ENCODE measurements at places on chromosomes 2 and 18.

DNA sequence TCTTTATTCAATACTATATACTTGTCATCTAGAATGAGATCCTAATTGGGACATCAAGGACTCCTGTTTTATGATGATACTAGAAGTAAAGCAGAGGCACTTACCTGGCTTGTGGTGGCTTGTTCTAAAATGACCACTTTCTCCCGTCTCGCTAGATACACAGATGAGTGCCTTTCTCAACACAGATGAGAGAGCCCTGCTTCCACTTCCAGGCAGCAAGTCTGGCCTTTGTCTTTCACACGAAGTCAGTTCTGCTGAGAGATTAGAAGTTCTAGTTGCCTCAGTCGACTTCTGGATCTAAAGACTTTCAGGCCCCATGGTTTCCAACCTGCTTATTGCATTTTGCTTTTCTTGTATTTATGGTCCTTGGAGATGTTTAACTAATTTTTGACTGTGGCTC is 70.3 kb downstream of the PPP1R1C start:
- no peak for DNase-seq

GRCh38 chr18:39053571-39053970 is 1488.0 kb upstream of the CELF4 start:
- peak; percentile 94 for DNase-seq

DNA sequence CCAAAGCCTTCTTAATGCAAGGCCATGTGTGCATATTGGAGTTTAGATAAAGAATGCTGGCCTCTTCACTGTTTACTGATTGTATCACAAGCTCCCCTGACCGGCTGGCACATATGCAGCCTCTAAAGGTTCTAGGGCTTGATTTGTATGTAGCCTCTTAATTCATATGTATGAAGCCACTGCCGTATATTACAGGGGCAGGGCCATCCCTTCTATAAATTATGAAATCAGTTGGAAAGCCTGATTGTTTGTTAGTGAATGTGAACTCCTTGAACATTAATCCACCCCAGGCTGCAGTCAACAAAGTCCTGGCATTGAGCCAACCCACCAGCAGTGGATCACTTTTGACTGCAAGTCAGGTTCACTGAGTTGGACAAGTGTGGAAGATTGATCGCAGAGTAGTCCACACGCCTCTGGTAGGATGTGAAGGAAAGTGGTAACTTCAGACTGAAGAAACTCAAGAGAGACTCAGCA is 61.6 kb upstream of the PARD3B start:
- DNase-seq: peak; percentile 77

DNA sequence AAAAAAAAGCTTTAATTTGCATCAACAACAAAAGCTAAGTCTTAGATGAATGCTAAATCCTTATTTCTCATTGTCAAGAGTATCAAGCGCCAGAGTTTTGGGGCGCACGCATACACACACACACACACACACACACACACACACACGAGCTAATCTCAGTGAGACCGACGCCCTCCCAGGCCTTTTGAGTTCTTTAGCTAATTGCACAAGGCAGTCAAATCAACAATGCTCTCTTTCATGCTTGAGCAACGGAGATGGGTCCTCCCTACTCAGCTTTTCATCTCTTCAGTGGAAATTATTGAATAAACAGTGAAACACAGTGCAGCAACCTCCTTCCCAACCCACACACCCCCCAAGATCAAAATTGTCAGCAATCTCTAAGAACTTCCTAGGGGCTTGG is 19.2 kb downstream of the GKN1 start:
- no peak for DNase-seq

- DNase-seq: peak; percentile 4
Observed at GRCh38 chr2:28011322-28011737, 120.8 kb downstream of the BABAM2 start.

DNA sequence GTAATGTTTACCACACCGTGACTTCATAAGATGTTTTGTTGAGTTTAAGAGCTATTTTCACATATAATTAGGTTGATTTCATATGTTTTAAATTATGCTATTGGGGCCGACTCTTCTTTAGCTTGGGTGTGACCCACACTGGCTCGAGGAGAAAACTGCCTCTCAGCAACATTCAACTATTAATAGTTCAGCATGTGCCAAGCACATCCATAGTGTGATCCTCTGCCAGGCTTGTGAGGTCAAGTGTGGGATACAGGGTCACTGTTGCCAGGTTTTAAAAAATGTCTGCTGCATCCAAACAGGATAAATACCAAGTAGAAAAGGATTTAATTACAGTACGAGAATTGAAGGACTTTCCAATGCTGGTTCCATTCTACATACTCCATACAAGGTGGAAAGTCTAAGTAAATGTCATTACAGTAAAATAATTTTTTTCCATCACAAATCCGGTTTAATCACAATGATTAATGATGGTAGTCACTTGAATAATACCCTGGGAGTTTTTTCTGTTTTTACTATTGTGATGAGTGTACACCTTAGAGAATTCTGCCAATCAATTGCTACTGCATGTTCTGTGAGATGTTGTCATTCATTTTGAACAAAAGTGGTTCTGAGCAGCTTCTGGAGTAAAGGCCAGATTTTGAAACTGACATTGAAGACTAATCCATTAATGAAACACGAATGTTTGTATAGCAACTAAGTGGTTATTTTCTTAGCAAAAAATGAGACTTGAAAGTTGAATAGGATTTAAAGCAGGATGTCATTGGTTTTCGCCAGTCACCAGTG is 84.5 kb downstream of the ABI2 start:
- no peak for DNase-seq

- DNase-seq: no peak
Observed at GRCh38 chr18:60506190-60506589, 133.6 kb upstream of the MC4R start.

- DNase-seq: no peak
Observed at GRCh38 chr2:164178835-164179465, 442.3 kb downstream of the GRB14 start.

GRCh38 chr2:110105608-110106467 is 9.8 kb downstream of the MALL start:
- peak; percentile 59 for DNase-seq

DNA sequence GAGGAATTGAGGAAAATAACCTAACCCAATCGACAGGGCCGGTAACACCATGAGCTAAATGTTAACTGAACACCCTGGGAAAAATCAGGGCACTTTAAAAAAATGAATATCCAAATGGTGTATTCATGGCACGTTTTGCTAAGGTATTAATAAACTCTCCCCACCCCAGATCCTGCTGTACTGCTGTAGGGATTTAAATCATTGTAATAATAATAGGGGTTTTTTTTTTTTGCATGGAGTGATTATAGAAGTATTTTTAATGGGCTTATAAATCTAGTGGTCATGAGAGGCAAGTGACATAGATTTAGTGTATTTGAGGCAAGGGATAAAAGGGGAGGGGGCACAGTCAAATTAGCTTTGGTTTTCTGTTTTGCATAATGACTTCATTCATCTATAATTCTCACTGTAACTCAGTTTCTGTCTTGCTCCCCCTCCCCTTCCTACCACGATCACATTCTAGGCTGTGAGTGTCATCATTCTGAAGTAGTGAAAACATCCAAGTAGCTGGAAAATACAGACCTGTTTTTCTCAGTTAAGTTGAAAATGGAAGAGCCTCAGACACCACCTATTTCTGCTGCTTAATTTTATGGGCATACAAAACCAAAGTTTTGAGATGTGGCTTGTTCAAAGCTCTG is 18.2 kb upstream of the MGAT5 start:
- DNase-seq: no peak

DNA sequence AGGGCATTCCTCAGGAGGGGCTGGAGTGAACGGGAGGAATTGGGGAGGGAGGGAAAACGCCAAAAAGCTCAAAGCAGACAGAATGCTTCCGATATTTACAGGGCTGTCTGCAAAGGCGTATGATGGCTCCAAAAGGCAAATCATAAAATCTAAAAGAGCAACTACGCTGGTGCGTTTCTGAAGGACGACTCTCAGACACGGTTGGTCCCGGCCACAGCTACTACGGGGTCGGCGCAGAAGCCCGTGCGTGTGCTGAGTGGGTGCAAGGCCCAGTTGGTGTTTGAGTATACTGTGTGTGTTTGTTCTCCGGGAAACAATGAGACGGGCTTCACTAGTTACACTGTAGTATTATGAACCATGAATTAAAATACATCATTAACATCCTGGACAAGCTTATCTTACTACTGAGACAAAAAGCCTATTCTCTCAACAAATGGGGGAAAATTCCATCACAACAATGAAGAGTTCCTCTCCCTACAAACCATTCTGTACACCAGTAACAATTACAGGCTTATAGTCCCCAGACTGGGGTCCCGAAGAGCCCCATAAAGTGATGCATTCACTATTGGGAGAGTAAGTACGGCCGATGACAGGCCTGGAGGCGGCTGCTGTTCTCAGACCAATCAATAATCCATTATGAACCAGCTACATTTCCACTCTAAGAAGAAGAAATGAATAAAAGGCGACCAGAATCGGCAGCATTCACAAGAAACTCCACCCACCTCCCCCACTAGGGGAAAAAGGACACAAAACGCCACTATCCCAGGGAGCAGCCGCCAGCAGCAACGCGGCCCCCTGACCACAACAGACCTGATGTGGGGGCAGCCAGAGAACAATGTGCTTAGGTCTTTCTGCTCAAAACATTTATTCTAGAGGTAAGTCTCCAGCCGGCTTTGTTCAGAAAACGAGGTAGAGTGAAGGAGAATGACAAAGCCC is 43.4 kb downstream of the ZNF516 start:
- peak; percentile 71 for DNase-seq

DNA sequence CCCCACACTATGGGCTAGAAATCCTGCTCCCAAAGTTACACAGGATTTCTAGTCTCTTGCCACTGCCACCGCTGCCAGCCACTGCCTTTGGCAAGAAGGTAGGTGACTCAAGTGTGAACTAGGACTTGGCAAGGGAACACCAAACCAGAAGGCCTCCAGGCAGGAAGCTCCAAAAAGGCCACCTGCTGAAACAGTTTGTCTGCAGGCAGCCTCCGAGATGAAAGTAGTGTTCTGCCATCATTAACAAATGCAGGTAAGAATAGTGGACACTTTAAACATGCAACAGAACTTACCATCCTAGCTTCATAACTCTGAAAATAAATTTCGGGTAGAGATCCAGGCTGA is 3.9 kb downstream of the ANKRD44 start:
- DNase-seq: peak; percentile 72

- no peak for DNase-seq
Observed at GRCh38 chr2:165681841-165682240, 112.2 kb downstream of the GALNT3 start.

GRCh38 chr2:55099878-55100820 is 49.9 kb upstream of the RTN4 start:
- no peak for DNase-seq

GRCh38 chr2:79447463-79447862 is 65.4 kb upstream of the CTNNA2 start:
- no peak for DNase-seq

DNA sequence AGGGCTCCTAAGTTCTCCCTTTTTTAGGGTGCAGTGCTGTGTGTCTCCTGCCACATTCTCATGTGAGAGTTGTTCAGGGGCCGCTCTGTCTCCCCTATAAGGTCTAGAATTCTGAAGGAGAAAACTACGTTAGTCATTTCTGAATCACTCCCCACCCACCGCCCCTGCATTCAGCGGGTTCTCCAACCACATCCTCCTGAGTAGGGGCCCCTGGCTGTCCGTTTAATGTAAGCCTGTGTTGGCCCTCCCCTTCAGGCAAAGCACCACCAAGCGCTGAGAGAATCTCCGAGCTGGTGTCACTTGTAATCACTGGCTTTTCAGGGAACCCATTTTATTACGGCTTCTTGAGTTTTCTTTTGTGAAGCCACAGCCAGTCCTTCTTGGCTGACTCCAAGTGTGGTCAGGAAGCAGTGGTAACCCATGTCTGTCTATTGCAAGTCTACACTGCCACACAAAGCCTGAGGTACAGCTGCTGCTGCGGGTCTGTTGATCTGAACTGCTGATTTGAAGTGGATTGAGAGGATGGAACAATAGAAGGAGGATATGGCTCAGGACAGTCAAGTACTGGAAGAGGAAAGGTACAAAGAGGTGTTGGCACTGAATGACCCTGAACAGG is 16.9 kb downstream of the LCT start:
- no peak for DNase-seq

DNA sequence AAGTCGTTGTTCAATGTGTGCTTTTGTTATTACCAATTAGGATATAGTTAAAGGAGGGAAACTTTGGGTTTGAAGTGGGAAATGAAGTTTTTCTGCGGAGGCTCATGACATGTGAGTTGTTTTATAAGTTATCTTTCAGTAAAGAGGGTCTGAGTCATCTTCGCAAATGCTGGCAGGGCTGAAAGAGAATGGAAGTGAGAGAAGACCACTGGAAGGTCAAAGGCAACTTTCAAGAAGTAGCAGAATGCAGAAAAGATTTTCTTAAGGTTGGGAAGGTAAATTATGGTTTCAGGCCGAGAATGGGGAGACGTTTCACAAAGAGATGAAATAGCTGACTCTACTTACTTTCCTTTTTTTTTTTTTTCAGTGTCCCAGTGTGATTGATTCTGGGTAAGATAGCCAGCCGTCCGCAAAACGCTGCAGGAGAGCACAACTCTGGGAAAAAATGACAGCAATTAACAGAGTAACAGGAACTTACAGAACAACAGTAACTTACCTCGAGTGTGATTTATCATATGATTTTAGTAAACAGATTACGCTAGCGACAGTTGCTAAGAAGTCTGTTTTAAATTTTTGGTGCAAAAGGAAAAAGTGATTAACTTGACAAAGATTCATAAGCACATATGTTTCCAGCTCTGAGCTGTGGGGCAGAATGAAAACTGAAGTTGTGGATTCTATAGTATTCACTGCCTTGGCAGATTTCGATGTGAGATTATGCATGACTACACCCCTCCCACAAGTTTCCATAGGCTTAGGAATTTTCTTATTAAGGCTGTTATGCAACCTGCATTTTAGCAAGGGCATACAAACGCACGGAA is 46.8 kb upstream of the ACTR3 start:
- no peak for DNase-seq

DNA sequence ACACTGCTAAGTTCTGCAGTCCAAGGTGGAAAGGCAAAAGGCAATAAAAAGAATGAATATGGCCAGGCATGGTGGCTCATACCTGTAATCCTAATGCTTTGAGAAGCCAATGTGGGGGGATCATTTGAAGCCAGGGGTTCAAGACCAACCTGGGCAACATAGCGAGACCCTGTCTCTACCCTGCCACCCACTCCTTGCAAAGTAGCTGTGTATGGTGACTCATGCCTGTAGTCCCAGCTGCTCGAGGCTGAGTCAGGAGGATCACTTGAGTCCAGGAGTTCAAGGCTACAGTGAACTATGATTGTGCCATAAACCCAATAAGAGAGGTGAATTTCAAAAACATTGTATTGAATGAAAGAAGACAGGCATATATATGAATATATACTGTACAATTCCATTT is 2.4 kb downstream of the MYL12B start:
- DNase-seq: no peak

GRCh38 chr2:231929961-231930592 is 3.9 kb upstream of the NPPC start:
- peak; percentile 58 for DNase-seq

- DNase-seq: peak; percentile 4
Observed at GRCh38 chr2:174051741-174052583, 86.8 kb upstream of the SP3 start.

GRCh38 chr18:78721981-78722380 is 257.6 kb upstream of the SALL3 start:
- DNase-seq: no peak

Data from NCI-H69 (cell line).